Nasal cavity respiratory epithelium epithelial cell of viscerocranial mucosa (primary cell): ENCODE measurements at places on chromosomes 2 and 18. TPM values are rescaled to one million over a fixed set of nuclear protein-coding genes. Genes with fewer than 3 reads are reported as not detected.

CRYGD gene
- not detected in 2 replicates for total RNA-seq

SMAD2 gene
- total RNA-seq, result 48.5 and 184 TPM in 2 replicates

IMPACT gene
- total RNA-seq, result 28.4 and 35.9 TPM in 2 replicates

CTDP1 gene
- 29.4 and 36.0 TPM in 2 replicates for total RNA-seq

SCYGR4 gene
- total RNA-seq, result not detected in 2 replicates

ZBTB7C gene
- 0.34 and 7.0 TPM in 2 replicates for total RNA-seq

RAB27B gene
- 31.8 and 45.6 TPM in 2 replicates for total RNA-seq

HOXD9 gene
- not detected in 2 replicates for total RNA-seq

CASP10 gene
- total RNA-seq, result 7.0 and 8.9 TPM in 2 replicates

FANCL gene
- 9.0 and 10.6 TPM in 2 replicates for total RNA-seq

SCN3A gene
- total RNA-seq, result not detected in 2 replicates

AFF3 gene
- total RNA-seq, result under 0.01 TPM in 1 of 2 replicates, not detected in the other

NT5DC4 gene
- 0.07 TPM in 1 of 2 replicates, not detected in the other for total RNA-seq

THSD7B gene
- total RNA-seq, result under 0.01 and 0.07 TPM in 2 replicates

RIT2 gene
- not detected in 2 replicates for total RNA-seq

ACTG2 gene
- total RNA-seq, result under 0.01 and 0.21 TPM in 2 replicates

GAL3ST2 gene
- total RNA-seq, result 0.36 TPM in 1 of 2 replicates, not detected in the other

SERPINB4 gene
- total RNA-seq, result 1.7 and 63.5 TPM in 2 replicates

LBX2 gene
- total RNA-seq, result 0.68 and 1.00 TPM in 2 replicates

CYP27A1 gene
- 0.34 and 0.64 TPM in 2 replicates for total RNA-seq

CGREF1 gene
- total RNA-seq, result 1.0 and 1.8 TPM in 2 replicates

UBE2F gene
- total RNA-seq, result 78.9 and 81.8 TPM in 2 replicates

GRB14 gene
- total RNA-seq, result 2.6 and 3.1 TPM in 2 replicates

SULT1C3 gene
- not detected in 2 replicates for total RNA-seq

KCNS3 gene
- total RNA-seq, result 4.1 and 8.1 TPM in 2 replicates

CFAP65 gene
- not detected in 2 replicates for total RNA-seq

DAW1 gene
- 0.07 TPM in 1 of 2 replicates, not detected in the other for total RNA-seq

CCT4 gene
- total RNA-seq, result 146 and 158 TPM in 2 replicates

SPC25 gene
- total RNA-seq, result not detected in 2 replicates

ANKRD53 gene
- 0.07 TPM in 1 of 2 replicates, not detected in the other for total RNA-seq

IGFBP5 gene
- 0.34 and 2.3 TPM in 2 replicates for total RNA-seq

RUFY4 gene
- total RNA-seq, result not detected in 2 replicates

CNTNAP5 gene
- not detected in 2 replicates for total RNA-seq

TEKT4 gene
- total RNA-seq, result not detected in 2 replicates

IL36G gene
- total RNA-seq, result 1.7 and 2.6 TPM in 2 replicates

REEP1 gene
- under 0.01 TPM in 1 of 2 replicates, not detected in the other for total RNA-seq

TRIM54 gene
- total RNA-seq, result not detected in 2 replicates
